ENCODE measurements at places on chromosomes 2 and 18.

DNA sequence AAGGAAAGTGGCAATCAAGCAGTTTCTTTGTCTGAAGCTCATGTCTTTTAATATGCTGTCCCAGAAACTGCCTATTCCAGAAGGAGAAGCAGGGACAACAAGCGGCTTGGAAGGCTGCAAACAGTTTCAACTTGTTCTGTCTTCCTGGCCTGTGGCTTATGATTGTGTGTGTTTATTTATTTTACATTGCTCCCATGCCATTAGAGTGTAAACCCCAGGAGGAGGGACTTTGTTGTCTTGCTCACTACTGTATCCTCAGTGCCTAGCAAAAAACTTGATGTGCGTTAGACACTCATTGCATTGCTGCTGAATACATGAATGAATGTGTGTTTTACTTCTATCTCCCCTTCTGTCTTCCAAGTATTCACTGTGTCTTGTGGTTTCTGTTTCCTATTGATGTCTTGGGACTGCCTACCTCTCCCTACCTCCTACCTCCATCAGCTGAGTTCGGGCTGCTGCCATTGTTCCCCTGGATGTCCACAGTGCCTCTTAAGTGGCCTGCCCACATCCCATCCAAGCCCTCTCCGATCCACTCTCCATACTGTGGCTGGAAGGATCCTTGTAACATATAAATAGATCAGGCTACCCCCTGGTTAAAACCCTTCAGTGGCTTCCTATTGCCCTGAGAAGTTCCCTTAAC, 261.4 kb downstream of the DYSF start:
- DNase-seq, result no peak

DNA sequence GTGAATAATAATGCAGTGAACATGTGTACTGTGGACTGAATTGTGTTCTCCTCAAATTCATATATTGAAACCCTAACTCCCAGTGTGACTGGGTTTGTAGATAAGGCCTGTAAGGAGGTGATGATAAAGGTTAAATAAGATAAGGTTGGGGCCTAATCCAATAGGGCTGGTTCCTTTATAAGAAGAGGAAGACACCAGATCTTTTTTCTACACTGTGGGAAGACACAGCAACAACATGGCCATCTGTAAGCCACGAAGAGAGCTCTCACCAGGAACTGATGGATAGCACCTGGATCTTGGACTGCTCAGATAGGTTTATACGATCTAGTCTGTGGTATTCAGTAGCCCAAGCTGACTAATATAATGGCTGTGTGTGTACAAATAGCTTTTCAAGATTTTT, 66.8 kb downstream of the BMPR2 start:
- no peak for DNase-seq

GRCh38 chr2:73984203-73984921, at the start of gene TET3:
TSS of gene TET3 (plus strand) at chr2:73984910. CDS start at chr2:73986404, 1,494 bp downstream.
- peak; percentile 66 for DNase-seq

GRCh38 chr2:127698553-127699355, 2.5 kb upstream of the SFT2D3 start:
- no peak for DNase-seq

- DNase-seq, result no peak
Observed at GRCh38 chr2:10410823-10411437, 37.2 kb downstream of the ODC1 start.

DNA sequence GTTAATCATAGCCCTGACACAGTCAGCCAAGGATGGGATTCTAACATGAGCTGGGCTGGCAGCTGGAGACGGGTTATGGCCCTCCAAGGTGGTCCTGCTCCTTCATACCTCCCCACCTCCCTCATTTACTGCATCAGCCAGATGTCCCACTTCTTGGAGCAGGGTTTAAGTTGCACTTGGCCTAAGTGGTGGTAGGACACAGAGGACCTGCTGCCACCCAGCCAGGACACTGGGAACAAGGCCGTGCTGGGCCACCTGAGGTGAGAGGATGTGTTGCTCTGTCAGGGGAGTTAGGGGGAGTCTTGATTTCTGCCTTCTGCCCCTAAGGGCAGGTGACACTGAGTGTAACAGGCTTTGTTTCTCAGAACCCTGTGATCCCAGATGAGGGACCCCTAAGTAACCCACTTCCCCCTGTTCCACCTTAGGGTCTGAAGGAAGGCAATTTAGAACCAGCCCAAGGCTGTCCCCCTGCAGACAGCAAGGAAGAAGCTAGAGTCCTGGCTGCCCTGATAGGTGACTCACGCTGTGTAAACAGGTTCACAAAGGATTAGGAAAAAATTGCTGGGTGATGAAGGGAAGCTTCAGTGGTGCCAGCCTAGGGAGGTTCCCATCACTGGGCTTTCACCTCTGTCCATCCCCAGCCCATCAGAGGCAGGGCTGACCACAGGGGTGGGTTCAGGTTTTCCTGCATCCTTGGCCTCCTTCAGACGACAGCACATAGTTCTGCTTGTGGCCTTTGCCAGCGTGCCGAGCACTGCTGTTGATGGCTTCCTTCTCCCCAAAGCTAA, 114.3 kb upstream of the MCFD2 start:
- DNase-seq, result no peak

- DNase-seq, result no peak
Observed at GRCh38 chr2:1799174-1799573, 54.9 kb upstream of the PXDN start.

DNA sequence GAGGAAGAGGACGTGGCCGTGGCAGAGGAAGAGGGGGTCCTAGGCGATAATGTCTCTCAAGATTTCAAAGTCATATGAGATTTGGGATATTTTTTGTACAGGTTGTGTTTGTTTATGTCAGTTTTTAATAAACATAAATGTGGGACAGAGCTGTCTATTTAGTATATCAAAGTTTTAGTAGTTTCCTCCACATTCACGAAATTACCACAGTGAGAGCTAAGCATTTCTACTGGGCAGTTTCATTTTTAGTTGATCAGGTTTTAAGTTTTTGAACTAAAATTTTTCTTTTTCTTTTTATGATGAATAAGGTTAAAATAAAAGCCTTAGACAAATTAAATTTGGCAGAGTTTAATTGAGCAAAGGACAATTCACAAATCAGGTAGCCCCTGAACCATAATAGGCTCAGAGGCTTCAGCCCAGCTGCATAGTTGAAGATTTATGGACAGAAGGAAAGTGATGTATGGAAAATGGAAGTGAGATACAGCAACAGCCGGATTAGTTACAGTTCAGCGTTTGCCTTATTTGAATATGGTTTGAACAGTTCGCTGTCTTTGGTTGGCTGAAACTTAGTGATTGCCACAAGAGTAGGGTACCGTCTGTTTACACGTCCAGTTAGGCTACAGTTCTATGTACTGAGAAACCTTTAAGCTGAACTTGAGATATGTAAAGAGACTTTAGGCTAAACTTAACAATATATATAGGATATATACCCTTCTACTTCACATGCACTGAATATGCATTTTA, 17.1 kb downstream of the SNRPD1 start:
- no peak for DNase-seq

GRCh38 chr2:167332358-167332757, 444.1 kb downstream of the XIRP2 start:
- no peak for DNase-seq

DNA sequence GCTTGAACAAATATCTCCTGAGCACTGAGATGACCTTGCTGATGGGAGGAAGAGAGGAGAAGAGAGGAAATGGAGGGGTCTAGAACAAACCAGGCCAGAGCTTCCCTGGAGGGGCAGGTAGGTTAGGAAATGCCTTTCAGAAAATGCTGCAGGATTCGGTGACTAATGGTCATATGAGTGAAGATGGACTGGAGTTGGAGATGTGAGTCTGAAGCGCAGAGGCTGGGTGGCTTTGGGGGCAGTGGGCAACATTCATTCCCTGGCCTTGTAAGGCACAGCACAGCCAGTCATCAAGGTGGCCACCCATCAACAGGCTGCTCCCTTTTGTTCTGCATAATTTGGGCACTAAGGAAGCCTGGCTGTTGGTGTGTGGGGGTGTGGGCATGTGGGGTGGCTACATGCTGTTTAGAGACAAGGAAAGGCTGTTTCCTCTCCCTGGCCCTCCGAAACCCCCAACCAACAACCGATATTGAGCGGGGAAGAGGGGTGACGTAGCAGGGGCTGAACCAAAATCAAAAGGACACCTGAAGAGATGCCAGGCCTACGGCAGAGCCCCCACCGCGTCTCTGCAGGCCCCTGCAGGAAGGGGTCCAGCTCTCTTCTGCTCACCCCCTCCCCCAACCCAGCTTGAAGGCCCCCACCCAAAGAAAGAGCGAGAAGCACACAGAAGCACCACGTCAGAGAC, 1.5 kb downstream of the SLC30A3 start:
- DNase-seq, result no peak

Measured in activated naive CD4-positive, alpha-beta T cell treated with anti-CD3 and anti-CD28 coated beads for 36 hours (primary cell).